GM10248 (cell line): ENCODE measurements at places on chromosomes 2 and 18.

- DNase-seq = no peak
Observed at GRCh38 chr2:128322715-128323554, 4.3 kb upstream of the HS6ST1 start.

DNA sequence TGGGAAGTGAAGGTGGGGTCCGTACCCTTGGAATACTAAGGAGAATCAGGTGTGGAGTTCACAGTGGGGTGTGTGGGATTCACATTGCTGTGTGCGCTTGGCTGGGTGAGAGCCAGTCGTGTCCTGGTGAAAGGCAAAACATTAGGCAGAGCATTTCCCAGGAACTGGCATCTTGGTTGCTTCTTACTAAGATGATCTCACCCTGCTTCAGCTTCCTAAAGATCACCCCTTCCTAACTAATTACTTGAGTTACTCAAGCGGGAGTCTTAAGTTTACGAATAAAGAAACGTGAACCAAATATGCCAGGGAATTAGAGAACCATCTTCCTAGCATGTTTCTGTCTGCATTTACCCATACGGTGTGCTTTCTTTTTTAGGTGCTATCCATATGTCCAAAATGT lies 122.9 kb downstream of the NCK2 start:
- DNase-seq = no peak

GRCh38 chr2:74148457-74149246 lies 940 bp upstream of the BOLA3 start:
- no peak for DNase-seq

DNA sequence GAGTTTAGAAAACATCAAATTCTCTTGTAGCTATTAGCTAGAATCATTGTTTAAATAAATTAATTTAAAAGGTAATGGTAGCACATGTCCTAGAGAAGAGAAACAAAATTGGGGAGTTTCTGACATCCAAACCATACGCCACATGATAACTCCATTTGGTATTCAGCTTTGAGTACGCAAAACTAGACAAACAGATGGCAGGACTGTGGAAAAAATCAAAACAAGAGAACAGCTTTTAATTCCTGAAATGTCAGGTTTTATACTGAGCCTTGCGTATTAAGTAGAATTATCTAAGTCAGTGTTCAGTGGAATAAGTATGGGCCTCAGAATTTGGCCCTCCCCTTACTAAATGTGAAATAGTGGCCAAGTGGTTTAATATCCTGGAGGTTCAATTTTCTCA lies 82.4 kb upstream of the PDE1A start:
- no peak for DNase-seq

- no peak for DNase-seq
Observed at GRCh38 chr2:6864923-6865345, 773 bp downstream of the CMPK2 start.

DNA sequence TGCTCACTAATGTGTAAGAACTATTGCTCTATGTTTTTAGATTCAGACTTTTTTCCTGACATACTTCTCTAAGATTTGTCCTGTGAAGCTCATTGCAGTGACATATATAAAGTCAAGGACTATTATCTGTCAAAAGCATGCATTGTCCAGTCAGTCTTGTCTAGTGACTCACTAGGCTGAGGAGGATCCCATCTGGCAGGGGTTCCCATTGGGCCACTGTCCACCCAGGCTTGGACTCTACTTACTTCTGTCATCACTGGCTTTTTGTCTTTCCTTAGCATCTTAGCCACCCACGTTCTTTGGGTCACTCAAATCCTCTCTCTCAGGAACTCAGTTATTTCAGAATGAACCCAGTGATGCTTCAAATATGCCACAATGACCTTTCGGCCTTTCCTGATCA lies 132.6 kb upstream of the NABP1 start:
- no peak for DNase-seq

DNA sequence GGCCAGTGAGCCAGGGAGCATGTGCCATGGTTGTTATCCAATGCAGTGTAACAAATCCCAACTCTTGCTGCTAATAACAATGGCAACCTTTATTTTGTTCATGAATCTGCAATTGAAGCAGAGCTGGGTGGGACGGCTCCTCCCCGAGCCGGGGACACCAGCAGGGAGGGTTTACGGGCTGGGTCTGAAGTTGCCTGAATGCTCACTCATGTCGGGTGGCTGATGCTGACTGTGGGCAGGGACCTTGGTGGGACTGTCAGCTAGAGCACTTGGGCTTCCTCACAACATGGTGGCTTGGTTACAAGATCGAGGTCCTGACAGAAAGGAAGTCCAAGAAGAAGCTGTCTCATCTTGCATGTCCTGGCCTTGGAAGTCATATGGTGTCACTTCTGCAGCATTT lies 264.5 kb downstream of the NDUFA10 start:
- DNase-seq = no peak

- DNase-seq = no peak
Observed at GRCh38 chr2:55115761-55116597, 65.7 kb upstream of the RTN4 start.

DNA sequence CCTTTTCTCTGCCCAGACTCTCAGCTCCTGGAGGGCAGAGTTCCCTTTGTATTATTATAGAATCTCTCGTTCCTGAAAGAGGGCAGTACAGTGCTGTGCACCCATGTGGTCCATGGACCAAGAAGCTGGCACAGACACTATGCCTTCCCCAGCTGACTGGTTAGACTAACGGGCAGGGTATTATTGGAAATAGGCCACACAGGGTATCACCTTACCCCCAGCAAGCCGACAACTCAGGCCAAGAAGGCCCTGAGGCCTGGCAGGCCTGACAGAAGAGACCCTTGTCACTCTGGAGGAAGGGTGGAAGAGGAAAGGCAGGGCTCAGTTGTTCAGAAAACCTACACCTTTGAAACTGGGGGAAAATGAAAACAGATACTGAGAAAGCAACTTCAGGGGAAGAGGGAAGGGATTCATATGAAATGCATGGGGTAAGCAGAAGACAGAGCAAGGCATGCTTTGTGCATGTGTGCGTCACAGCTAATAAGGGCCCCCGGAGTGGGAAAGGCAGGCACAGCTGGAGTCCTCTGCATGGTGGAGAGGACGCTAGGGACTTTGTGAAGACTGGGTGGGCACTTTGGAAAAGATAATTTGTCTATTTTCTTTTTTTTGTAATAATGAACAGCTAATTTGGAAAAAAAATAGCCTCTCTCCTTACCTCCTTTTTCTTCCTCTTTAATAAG lies 476.8 kb upstream of the CELF4 start:
- no peak for DNase-seq

- no peak for DNase-seq
Observed at GRCh38 chr2:233399306-233400225, 45.3 kb downstream of the DGKD start.

- DNase-seq = no peak
Observed at GRCh38 chr2:101710471-101711318, 13.2 kb downstream of the MAP4K4 start.

DNA sequence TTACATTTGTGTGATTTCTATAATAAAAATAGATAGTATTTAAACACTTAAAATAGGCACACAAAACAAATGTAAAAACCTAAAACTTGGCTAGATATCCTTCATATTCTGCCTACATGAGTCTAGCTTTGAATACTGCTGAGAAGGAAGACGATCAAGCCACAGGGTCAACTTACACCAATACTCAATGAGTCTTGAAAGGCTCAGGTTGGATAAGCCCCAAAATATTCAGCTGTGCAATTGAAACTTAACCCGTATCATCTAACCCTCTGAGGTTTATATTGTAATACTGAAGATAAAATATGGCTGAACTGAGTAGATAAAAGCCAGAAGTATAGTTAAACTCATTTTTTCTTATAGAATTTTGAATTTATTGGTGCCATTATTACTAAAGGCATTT lies 313.0 kb upstream of the NRXN1 start:
- no peak for DNase-seq

DNA sequence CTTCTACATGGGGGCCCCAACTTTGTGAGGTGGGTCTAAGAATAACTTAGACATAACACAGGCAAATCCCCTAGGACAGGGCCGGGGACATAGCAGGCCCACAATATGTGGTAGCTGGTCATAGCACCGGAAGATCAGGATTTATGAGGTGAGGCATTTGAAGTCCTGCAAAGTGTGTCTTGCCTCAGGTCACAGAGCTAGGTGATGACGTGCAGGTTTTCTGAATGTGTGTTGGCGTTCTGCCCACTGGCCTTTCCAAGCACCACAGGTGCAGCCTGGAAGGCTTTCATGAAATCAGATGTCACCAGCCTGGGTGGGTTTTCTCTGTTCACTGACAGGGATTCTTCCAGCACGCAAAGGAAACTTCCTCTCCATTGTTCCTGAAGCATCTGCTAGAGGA lies 119.1 kb downstream of the LRATD1 start:
- DNase-seq = no peak

- no peak for DNase-seq
Observed at GRCh38 chr2:41206004-41206403, 754.1 kb upstream of the SLC8A1 start.

DNA sequence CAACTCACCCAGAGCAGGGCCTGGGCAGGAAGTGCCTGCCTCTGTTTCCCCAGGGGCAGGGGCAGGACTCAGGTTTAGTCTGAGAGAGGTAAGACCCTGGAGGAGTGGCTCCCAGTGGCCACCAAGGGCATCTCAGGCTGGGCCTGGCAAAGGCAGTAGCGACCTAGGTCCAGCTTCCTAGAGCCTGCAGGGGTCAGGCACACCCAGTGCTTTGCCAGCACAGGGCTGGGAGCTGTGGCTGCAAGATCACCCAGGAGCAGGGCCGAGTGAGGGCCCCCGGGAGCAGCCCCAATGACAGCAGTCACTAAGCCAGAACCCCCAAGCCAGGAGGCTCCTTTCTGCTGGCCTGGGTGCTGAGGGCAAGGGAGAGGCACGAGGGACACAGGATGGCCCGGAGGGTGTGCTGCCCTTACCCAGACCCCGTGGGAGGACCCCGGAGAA lies 8.8 kb upstream of the DUSP2 start:
- DNase-seq = no peak

DNA sequence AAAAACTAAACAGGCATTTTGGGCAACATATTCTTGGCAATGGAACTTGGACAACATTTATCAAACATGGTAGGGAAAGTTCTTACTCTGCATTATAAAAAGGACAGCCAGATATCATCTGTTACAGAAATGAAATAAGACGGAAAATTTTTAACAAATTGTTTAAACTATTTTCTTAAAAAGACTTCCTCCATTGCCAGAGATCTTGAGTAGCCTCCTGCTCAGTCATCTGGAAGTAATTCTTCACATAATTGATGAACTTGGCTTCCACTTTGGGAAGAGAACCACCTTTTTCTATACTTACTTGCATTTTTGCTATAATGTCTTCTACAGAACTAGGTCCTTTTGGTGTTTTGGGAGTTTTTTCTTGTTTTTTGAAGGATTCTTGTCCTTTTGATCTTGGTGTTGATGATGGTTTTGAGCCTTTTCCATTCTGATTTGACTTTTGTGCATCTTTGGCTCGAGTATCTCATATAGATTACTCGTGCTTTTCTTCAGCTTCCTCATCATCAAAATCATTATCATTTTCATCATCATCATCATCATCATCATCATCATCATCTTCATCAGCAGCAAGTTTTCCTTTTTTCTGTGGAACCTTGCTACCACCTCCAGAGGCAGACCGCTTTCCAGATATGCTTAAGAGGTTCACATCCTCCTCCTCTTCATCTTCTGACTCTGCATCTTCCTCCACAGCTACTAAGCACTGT lies 66.2 kb downstream of the CD28 start:
- DNase-seq = no peak

DNA sequence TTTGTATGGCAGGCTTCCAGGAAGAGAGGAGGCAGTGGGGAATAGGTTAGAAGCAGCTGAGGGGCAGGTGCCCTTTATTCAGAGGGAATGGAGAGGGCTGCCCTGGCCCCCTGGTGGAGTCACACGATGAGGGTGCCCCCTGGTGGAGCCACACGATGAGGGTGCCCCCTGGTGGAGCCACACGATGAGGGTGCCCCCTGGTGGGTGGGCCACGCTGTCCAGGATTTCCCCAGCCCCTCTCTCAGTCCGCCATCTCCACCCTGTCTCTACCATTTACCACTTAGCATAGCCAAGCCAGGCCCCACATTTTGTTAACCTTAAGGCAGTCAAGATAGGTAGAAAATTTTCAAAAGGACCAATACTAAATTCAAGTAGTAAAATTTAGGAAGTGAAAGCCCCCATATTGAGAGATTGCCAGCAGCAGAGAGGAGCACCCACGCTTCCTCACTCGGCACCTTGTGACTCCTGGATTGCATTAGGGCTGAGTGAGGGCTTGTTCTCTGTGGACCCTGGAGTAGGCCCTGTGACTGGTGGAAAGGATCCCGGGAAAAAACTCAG lies 10.4 kb upstream of the FAM228A start:
- peak; percentile 79 for DNase-seq

DNA sequence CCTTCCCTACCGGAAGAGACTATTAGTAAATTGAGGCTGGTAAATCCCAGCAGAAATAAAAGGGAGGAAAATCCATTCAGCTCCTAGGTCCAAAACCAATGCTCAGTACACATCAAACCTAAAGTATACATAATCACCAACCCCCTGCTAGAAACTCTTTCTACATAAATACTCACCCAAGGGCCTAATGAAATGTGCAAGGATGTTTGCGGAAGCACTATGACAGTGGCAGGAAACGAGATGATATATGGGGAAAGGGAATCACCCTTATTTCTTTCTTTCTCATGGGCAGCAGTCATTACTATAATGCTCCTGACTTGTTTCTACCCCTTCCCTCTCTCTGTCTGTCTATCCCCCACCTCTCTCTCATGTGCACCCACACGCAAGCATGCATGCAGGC lies 1.3 kb upstream of the SCTR start:
- DNase-seq = no peak

DNA sequence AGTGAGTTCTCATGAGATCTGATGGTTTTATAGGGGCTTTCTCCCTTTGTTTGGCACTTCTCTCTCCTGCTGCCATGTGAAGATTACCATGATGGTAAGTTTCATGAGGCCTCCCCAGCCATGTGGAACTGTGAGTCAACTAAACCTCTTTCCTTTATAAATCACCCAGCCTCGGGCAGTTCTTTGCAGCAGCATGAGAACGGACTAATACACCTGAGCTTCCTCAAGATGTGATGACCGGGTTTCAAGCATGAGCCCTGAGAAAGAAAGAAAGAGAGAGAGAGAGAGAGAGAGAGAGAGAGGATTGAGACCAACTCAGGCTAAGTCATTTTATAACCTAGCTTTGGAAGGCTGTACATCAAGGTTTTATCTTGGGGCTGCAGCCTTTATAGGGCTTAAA lies 167.7 kb upstream of the SERPINE2 start:
- DNase-seq = no peak

DNA sequence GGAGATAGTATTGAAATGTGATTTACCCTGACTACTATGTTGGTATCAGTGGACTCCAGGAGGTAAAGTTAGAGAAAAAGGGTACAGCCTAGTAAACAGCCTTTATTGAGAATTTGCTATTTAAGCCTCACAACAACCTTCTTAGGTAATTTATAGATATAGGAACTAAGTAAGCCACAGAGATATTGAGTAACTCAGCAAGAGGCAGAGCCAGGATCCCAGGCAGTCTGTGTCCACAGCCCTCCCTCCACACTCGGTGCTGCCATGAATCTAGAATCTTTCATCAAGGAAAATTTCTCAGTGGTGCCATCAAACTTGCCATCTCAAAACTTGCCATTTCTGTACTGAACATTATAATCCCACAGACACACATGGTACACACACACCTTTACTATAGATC lies 170.9 kb downstream of the CAPN13 start:
- DNase-seq = no peak
